ENCODE measurements at places on chromosomes 2 and 18.
A peak's percentile ranks its signal among the peaks of the same experiment; 100 is the strongest.

DNA sequence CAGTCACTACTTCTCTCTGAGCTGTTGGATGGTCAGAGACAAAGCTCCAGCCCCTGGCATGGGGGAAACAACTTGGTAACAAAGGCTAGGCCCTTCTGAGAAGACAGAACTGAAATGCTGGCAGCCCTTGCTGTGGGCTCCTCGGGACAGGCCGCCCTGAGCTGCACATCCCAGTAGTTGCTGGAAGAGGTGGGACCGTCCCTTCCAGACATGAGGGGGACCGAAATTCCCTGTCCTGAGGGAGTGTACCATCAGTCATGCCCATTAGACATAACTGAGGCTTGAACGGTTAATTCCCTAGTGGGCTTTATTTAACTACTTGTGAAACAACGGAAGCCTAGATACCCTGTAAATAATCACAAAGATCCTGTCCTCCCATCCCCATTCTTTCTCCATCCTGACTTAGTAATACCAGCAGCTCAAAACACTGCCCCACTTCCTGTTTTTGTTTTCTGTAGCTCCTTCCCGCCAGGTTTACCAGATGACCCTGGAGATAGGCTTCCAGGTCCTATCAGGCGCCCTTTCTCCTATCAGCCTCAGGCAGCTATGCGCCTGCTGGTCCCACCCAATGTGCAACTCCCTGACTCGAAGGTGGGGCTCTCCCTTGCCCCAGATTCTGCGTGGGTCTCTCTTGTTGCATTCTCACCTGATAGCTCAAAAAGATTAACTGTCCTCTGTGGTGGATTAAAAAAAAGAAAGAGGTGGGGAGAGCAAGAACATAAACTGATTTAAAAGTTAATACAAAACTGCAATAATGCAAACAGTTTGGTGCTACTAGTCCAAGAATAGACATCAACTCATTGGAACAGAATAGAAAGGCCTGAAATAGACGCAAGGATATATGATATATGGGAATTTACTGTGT, 37.0 kb upstream of the NT5DC4 start:
- no peaks in the 10 kb centered on the region for H3K4me1 ChIP-seq
- H3K4me3 ChIP-seq = no peak overlapping the region
- H3K36me3 ChIP-seq = no peaks in the 10 kb centered on the region
- DNase-seq = no peak
- no peaks in the 10 kb centered on the region for H3K27me3 ChIP-seq

DNA sequence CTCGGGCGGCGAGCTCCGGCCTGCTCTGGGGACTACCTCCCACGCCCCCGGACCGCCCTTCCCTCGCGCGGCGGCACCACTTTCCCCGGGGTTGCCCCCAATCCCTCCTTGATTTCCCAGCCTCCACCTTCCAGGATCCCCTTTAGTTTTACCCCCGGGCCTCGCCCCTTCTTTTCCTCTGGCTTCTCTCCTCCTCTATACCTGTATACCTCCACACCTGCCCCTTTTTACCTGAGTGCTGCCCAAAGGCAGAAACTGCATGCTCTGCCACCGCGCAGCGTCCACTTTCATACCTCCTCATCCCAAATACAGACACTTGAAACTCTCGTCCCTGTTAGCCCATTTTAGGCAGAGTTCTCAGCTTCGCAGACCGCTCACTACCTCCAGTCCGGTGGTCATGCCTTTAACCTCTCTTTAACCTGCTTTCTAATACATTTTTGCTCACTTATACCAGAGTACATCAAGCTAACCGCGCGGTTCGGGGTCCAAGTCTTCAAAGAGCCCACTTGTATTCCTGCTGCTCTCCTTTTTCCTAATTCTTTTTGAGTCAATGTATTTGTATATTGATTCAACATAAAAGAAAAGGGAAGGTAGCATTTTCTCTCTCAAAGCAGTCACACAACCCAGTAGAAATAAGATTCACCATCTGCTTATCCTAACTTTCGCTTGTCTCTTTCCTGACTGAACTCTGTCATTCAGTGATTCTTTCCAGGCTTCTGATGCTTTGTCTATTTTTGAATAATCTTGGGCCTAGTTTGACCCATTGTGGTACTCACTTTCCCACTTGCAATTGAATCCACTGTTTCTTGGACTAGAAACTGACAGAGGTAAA, 901 bp downstream of the SPOPL start:
- peak; percentile 6 for DNase-seq
- H3K4me3 ChIP-seq = peak overlapping the region; percentile 80
- H3K27ac ChIP-seq = peak overlapping the region; percentile 97
- H3K4me1 ChIP-seq = peaks cover 14% of the 10 kb centered on the region
- H3K27me3 ChIP-seq = no peaks in the 10 kb centered on the region

- H3K4me1 ChIP-seq = no peaks in the 10 kb centered on the region
- H3K27me3 ChIP-seq = no peaks in the 10 kb centered on the region
- DNase-seq = no peak
- no peak overlapping the region for H3K4me3 ChIP-seq
These were observed 23.4 kb downstream of the FBLN7 start for GRCh38 chr2:112161431-112162145.

GRCh38 chr2:121185571-121186074, 99.4 kb downstream of the TFCP2L1 start:
- H3K36me3 ChIP-seq = no peaks in the 10 kb centered on the region
- H3K4me1 ChIP-seq = no peaks in the 10 kb centered on the region
- H3K27me3 ChIP-seq = no peaks in the 10 kb centered on the region
- no peak for DNase-seq
- no peak overlapping the region for H3K27ac ChIP-seq

DNA sequence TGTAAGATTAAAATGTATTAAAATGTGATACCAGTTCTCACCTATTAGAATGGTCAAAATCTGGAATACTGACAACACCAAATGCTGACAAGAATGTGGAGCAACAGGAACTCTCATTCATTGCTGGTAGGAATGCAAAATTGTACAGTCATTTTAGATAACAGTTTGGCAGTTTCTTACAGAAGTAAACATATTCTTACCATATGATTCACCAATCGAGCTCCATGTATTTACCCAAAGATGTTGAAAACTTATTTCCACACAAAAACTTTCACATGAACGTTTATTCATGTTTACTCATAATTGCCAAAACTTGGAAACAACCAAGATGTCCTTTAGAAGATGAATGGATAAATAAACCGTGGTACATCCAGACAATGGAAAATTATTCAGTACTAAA, 1193.5 kb upstream of the ACVR2A start:
- no peaks in the 10 kb centered on the region for H3K4me1 ChIP-seq
- no peaks in the 10 kb centered on the region for H3K27me3 ChIP-seq
- no peak overlapping the region for H3K27ac ChIP-seq
- no peak overlapping the region for H3K4me3 ChIP-seq
- no peaks in the 10 kb centered on the region for H3K36me3 ChIP-seq

GRCh38 chr2:173146590-173146989, 70.9 kb downstream of the MAP3K20 start:
- H3K27ac ChIP-seq = no peak overlapping the region
- no peaks in the 10 kb centered on the region for H3K27me3 ChIP-seq

GRCh38 chr2:67625690-67626475, 228.8 kb downstream of the ETAA1 start:
- H3K4me1 ChIP-seq = no peaks in the 10 kb centered on the region
- H3K27me3 ChIP-seq = no peaks in the 10 kb centered on the region
- H3K27ac ChIP-seq = no peak overlapping the region
- H3K4me3 ChIP-seq = no peak overlapping the region
- no peaks in the 10 kb centered on the region for H3K36me3 ChIP-seq

DNA sequence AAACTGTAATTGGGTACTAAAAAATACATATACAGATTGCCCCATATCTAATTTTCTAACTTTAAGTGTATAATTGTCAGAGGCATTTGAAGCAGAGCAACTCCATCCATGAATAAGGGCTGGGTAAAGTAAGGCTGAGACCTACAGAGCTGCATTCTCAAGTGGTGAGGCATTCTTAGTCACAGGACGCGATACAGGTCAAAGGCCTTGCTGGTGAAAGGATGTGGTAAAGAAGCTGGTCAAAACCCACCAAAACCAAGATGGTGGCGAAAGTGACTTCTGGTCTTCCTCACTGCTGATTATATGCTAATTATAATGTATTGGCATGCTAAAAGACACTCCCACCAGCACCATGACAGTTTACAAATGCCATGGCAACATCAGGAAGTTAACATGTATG, 50.0 kb downstream of the SLC8A1 start:
- H3K4me1 ChIP-seq = no peaks in the 10 kb centered on the region
- H3K27ac ChIP-seq = no peak overlapping the region
- DNase-seq = no peak
- H3K36me3 ChIP-seq = no peaks in the 10 kb centered on the region

DNA sequence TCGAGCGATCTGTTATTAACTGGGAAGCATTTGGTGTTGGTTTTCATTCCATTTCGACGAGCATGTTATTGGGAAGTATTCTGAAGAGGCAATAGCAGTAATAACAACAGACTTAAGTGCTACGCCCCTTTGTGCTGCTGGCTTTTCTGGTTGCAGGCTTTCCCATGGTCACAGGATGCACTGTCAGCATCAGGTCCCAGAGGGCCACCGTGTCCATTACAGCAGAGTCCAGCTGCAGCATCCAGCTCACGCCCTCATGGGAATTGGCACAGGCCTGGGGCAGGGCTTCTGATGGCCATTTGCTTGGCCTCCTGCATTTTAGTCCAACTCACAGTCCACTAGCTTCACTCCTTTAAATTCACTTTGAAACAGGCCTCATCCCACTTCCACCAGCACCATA, 44.4 kb downstream of the BCL2L11 start:
- no peak overlapping the region for H3K27ac ChIP-seq
- H3K4me1 ChIP-seq = no peaks in the 10 kb centered on the region
- no peak for DNase-seq
- no peaks in the 10 kb centered on the region for H3K27me3 ChIP-seq
- no peak overlapping the region for H3K4me3 ChIP-seq

DNA sequence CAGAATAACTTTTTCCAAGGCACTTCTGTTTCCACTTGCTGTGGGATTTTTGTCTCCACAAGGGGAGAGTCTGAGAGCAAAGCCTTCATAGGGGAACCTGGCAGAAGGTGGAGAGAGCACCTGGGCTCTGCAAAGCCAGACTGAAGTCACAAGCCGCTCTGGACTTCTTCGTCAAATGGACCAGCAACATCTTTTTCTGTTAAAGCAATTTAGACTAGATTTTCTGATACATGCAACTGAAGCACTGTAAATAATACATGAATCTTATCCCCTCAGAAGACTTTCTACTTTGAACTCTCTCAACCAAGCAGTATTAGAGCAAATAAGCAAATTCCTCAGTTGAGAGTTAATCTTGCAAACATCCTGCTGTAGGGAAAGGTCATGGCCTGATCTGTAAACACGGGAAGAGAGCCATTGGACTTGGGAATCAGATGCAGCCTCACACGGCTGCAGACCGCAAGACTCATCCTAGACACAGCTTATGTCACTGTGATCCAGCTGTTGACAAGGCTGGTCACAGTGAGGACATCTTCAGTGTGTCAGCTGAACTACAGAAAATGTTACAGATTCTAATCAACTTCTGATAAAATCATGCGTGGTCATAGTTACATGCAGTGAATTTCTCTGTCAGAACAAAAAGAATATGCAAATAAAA, 3.2 kb downstream of the SH3YL1 start:
- peaks cover 18% of the 10 kb centered on the region for H3K36me3 ChIP-seq
- H3K4me1 ChIP-seq = peaks cover 2% of the 10 kb centered on the region
- no peak overlapping the region for H3K27ac ChIP-seq
- H3K4me3 ChIP-seq = no peak overlapping the region
- H3K27me3 ChIP-seq = no peaks in the 10 kb centered on the region

- H3K4me1 ChIP-seq = no peaks in the 10 kb centered on the region
- H3K36me3 ChIP-seq = no peaks in the 10 kb centered on the region
- no peaks in the 10 kb centered on the region for H3K27me3 ChIP-seq
- no peak overlapping the region for H3K4me3 ChIP-seq
- H3K27ac ChIP-seq = no peak overlapping the region
These were observed 133.5 kb downstream of the FAM124B start for GRCh38 chr2:224268441-224268840.

DNA sequence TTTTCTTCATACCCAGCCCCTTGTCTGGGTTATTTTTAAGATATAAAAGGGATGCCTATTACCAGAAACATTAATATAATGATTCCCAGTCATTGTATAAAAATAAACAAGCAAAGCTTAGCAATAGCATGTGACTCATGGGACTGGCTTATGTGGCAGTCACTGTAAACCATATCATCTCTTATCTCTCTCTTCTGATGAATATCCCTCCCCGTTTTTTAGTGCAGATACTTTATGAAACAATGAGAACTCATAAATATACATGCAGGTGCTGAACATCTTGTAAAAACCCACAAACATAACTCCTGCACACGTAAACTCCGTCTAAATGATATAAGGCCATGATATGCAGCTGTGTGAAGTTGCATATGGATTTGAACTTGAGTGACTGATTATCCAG, 154.9 kb downstream of the MGAT5 start:
- DNase-seq = no peak
- no peaks in the 10 kb centered on the region for H3K27me3 ChIP-seq
- H3K4me3 ChIP-seq = no peak overlapping the region

DNA sequence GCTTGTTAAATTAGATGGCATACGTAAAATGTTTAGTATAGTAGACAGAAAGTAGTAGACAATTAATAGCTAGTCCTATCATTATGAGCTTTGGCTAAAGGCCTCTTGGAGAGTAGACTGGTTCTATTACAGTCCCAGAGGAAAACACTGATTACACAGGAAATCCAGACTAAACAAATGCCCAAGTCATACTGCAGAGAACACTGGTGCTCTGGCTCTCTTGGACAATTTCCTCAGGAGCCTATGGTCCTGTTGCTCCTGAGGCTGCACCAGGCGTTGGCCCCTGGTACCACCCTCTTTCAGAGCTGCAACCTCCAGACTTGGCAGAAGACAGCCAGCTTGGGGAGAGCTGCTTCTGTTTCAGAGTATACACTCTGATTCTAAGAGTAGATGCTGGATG, 41.8 kb downstream of the STAT1 start:
- no peaks in the 10 kb centered on the region for H3K36me3 ChIP-seq
- no peak overlapping the region for H3K27ac ChIP-seq
- H3K27me3 ChIP-seq = no peaks in the 10 kb centered on the region
- H3K4me3 ChIP-seq = no peak overlapping the region
- DNase-seq = no peak

Measured in tibial nerve (tissue), 4 donors.